Iris pigment epithelial cell (primary cell): ENCODE measurements at places on chromosomes 6 and 20.

DNA sequence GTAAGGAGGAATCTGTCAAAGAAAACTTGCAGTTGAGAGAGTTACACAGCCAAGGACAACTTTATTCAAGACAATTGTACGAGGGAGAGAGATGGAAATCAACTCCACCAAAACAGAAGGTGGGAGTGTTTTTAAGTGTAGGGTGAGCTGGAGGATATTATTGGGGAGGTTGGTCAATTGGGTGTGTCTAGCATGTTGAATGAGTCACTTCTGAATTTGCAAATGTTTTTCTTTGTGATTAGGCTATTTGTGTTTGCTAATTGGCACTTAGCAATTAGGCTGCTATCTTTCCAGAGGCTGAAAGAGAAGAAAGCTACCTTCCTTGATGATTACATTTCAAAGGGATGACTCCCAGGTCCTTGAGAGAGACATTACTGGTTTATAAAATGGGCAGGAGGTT is 441.1 kb downstream of the MEI4 start:
- no peak for DNase-seq

GRCh38 chr20:50831622-50832021 is 36.8 kb downstream of the BCAS4 start:
- no peak for DNase-seq

- DNase-seq: no peak
Observed at GRCh38 chr20:62935968-62936585, 1.9 kb upstream of the GID8 start.

DNA sequence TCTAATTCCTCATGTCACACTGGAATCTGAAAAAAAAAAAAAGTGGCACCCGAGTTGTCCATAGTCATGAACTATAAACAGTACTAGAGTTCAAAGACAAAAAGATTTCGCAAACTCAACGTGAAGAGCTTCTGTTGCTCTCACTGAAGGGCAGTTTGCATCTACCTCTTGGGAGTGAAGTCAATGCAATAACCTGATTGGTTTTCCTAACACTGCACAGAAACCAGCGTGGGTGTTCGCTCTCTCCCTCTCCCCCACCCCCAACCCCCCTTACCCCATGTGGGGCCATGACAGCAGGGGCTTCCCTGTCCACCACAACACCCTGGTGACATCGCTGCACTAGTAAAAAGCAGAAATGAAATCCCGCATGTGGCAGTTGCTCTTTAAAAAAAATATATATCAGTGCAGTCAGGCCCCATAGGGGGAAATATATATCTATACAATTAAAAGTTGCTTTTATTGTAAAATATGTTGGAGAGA is 66.9 kb downstream of the GMPR start:
- DNase-seq: no peak

GRCh38 chr6:147322299-147323162 is 118.3 kb downstream of the STXBP5 start:
- DNase-seq: peak; percentile 83

GRCh38 chr6:32666420-32667300 is at the start of gene HLA-DQB1:
TSS of gene HLA-DQB1 (minus strand) at chr6:32666657. CDS start at chr6:32666607, 50 bp downstream.
- DNase-seq: peak; percentile 11

- no peak for DNase-seq
Observed at GRCh38 chr6:129817821-129818220, 43.3 kb downstream of the TMEM244 start.

- no peak for DNase-seq
Observed at GRCh38 chr6:105036351-105036750, 79.4 kb downstream of the LIN28B start.

DNA sequence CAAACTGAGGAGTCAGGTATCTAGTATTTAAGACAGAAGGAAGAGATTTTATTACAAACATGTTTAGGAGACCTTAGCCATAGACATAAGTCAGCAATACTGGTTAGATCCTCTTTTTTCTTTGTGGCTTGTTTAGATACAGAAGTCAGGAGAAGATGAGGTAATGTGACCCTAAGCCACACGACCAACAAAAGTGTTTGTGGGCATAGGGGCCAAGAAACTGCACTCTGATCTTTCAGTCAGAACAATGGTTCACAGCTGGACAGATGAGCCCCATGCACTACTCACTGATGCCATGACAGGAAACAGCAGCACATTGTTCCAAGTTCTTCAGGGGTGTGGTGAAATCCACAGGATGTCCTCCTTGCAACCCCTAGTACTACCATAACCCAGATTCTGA is 238.5 kb upstream of the RAB32 start:
- DNase-seq: no peak

- DNase-seq: no peak
Observed at GRCh38 chr6:12592634-12593033, 123.9 kb upstream of the PHACTR1 start.

DNA sequence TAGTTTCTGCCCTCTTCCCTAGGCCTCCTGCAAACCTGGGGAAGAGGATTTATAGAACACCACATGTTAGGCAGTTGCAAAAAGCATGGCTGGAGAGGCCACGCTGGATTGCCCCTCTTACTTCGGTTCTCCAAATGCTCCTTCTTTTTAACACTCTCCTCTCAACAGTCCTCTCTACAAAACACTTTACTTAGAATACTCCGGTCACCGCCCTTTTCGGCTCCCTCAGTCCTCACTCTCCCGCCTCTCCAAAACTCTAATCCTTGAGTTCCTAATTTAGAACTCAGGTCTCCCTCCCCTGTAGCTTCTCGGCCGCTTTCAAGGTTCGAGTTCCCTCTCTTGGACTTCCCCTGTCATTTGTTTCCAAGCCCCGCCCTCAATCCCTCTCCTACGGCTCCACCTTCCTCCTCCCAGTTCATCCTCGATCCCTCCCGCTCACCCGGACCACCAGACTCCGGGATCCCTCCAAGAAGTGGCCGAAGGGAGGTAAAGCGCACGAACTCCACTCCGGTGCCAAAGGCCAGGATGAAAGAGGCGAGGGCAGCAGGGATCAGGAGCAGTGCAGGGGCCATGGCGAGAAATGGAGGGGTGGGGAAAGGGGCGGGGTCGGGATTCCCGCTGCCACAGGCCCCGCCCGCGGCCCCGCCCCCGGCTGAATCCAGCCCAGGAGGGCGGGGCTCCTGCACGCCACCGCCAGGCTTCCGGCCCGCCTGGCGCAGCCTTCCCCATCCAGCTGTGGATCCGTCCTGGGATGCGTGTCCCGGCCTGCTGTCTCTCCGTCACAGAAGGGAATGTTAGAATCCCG is at the start of gene NRM:
TSS of gene NRM (minus strand) at position 582 of the 805 bp plus-strand sequence. CDS start at position 572, 10 bp downstream.
- peak; percentile 71 for DNase-seq

DNA sequence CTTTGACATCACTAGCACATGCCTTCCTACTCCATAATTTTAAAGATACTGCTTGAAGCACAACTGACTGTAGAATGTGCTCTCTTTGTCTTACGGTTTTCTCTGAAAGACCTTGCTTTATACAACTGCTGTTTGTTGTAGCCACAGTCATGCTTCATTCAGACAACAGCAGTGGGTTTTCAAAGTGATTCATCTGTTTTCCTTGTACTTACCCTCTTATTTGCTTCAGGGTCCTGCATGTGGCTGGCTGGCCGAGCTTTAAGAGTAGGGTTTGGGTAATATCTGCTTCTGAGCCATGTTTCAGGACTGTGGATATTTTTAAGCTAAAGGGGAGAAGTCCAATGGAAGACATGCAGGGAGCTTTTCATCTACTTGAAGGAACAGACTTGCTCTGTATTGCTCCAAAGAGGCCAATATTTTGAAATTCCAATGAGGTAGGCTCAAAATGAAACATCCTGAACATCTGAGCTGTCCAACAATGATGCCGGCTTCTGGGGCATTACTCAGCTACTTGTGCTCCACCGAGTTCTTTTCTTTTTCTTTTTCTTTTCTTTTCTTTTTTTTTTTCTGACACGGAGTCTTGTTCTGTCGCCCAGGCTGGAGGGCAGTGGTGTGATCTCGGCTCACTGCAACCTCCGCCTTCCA is 160.2 kb upstream of the SGK1 start:
- DNase-seq: peak; percentile 51

- peak; percentile 29 for DNase-seq
Observed at GRCh38 chr20:18272451-18272850, 15.9 kb upstream of the ZNF133 start.

- no peak for DNase-seq
Observed at GRCh38 chr20:37236462-37236861, 25.2 kb downstream of the GHRH start.

GRCh38 chr6:70345619-70346018 is 42.7 kb upstream of the COL9A1 start:
- DNase-seq: no peak

GRCh38 chr6:114068116-114068515 is 97.2 kb upstream of the HDAC2 start:
- DNase-seq: no peak

DNA sequence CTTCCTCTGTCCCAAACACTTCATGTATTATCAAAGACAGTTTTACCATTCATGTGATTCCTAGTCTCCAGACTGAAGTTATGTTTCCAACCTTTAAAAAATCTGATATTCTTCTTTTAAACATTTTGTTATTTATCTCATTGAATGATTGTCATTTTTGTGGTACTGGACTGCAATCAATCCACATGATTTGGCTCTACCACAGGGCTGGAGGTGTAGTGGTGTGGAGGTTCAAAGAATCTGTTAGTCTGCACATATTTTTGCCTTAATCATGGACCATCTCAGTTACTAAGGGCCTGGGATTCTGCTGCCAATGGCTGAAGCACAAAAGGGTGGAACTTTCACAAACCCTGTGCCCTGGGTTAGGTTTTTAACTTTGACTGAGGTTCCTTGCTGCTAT is 164.1 kb upstream of the JAG1 start:
- peak; percentile 15 for DNase-seq

DNA sequence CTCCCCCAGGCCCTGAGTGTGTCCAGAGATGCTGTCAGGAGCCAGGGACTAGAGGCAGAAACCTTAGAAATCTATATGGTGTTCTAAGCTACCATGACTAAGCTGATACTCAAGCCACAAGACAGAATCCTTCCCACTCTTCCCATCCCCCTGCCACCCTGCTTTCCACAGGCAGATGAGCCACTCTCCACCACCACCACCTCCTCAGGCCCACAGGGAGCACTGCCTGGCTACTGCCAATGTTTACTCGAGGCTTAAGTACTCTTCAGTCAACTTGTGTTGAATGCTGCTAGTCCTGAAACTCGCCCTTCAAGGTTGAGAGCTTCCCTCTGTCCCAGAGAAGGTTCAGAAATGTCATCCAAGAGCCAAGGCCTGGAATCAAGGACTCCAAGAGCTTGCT is 56.2 kb downstream of the CENPW start:
- DNase-seq: no peak

GRCh38 chr6:40037271-40037670 is 103.0 kb upstream of the MOCS1 start:
- no peak for DNase-seq

GRCh38 chr20:11403711-11404110 is 514.0 kb upstream of the BTBD3 start:
- no peak for DNase-seq

GRCh38 chr20:58020656-58021454 is 207.6 kb downstream of the ANKRD60 start:
- no peak for DNase-seq

DNA sequence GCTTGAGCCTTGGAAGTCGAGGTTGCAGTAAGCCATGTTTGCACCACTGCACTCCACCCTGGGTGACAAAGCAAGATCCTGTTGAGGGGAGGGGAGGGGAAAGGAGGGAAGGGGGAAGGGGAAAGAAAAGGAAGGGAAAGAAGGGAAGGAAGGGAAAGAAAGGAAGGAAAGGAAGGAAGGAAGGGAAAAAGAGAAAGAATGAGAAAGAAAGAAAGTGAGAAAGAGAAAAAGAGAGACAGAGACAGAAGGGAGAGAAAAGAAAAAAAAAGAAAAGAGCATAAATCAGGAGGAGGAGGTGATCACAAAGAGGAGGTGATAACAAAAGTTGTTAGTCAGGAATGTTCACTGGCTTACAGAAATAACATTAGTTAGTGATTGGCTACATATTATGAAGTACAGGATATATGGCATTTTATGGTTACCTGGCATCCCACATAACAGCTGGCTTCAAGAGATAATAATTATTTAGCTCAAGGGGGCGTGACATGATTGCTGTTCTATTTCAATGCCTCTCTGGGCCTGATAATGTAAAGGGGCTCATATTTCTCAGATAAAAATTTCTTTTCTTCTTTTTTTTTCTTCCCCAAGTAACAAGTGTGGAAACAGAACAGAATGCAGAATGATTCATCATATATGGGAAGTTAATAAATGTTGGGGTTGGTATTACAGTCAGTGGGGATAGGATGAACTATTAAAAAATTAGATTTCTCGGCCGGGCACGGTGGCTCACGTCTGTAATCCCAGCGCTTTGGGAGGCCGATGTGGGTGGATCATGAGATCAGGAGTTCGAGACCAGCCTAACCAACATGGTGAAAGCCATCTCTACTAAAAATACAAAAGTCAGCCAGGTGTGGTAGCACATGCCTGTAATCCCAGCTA is 27.1 kb downstream of the SAMHD1 start:
- no peak for DNase-seq

DNA sequence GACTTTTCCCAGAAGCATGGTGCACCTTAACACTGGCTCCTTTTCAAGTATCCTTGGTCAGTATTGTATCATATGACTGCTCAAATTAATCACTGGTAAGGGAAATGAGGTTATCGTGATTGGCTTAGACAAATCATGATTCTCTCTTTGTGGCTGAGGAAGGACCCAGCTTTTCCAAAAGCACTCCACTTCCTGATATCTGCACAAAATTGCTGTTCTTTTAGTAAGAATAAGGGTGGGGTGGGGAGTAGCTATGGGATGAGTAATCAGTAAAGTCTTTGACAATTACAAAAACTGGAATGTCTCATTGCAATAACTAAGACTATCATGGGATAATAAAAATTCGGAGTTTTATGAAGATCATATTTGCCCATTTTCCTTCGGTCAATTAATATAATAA is 9.0 kb upstream of the RIPPLY2 start:
- DNase-seq: no peak

DNA sequence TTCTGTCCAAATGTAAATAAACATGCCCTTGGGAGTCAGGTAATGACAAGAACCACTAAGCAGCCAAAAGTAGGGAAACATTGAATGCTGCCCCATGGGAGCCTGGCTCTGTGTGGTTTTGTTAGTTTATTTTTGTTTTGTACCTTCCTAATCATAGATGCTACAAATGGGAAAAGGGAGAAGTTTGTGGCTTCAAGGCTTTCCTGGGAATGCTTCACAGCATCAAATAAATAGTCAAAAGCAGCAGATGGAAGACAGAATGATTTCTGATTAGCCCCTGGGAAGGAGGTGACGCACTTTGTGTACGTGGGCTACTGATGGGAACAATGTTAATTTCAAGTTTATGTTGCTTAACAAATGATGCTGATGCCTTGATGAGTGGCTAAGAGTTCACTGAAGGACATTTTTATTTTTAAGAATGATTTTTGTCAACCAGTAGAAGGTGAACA is 532.7 kb downstream of the BCKDHB start:
- peak; percentile 16 for DNase-seq

GRCh38 chr20:62811720-62812119 is 5.1 kb upstream of the COL9A3 start:
- DNase-seq: no peak

- DNase-seq: no peak
Observed at GRCh38 chr6:142913511-142914047, 31.4 kb downstream of the HIVEP2 start.
